ENCODE measurements at places on chromosomes 13 and 19. TPM values are rescaled to one million over a fixed set of nuclear protein-coding genes. Genes with fewer than 3 reads are reported as not detected.

The SLC1A6 gene
- total RNA-seq, result not detected

The ZNF426 gene
- 22.1 TPM for total RNA-seq

The ZNF230 gene
- total RNA-seq, result 16.8 TPM

The JAK3 gene
- 143 TPM for total RNA-seq

The SYCN gene
- total RNA-seq, result not detected

The SIGLEC7 gene
- not detected for total RNA-seq

The TNFSF11 gene
- total RNA-seq, result not detected

The C1QTNF9B gene
- not detected for total RNA-seq

- H3K27ac ChIP-seq, result no peak overlapping the region
- no peaks in the 10 kb centered on the region for H3K4me1 ChIP-seq
- no peak for DNase-seq
- H3K36me3 ChIP-seq, result no peaks in the 10 kb centered on the region
- no peak overlapping the region for H3K4me3 ChIP-seq
Observed at GRCh38 chr13:73406454-73406853, 347.6 kb downstream of the KLF5 start.

DNA sequence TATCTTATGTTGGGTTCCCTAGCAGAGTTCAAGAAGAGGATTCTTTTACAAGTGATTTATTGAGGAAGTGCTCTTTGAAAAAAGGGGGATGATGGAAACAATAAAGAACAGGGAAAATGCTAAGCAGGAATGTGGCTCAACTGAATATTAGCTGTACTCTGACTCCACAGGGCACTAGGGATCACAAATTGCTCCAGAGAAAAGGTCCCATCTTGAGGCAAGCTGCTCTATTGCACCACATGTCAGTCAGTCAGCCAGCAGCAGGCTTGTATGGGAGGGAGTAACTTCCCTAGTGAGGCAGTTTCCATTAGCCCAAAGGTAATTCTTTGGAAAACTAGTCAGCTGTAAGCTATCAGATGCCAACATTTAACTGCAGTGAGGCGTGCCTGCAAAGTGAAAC lies 73.3 kb upstream of the FNDC3A start:
- DNase-seq, result no peak
- no peaks in the 10 kb centered on the region for H3K4me1 ChIP-seq
- no peaks in the 10 kb centered on the region for H3K27me3 ChIP-seq
- H3K4me3 ChIP-seq, result no peak overlapping the region
- H3K36me3 ChIP-seq, result no peaks in the 10 kb centered on the region

DNA sequence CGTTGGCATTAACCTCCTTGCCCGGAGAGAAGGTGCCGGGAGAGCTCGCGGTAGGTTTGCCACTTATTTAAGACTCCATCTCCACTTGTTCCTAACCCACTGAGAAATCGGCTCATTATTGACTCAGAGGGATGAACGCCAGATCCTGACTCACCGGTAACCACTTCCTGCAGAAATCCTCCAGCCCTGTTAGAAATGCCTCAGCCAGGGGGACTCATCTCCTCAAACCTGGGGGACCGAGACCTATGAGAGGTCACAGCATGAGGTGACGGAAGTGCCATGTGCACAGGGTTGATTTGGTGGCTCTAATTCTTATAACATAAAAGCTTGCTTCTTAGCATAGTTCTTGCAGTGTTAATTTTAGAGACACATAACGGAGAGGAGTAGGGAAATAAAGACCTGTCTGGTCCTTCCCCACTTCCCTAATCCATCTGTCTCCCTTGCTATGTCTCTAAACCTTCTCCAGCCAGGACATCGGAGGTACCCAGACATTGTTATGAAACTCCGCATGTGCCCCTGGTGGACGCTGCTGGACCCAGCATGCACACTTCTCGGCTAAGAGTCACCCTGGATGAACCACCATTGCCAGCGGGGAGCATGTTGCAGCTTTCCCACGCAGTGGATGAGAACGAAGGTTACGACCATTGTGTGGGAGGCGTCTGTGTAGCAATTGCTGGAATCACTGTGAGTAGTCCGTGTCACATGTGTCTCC lies 158.9 kb downstream of the EFNB2 start:
- no peaks in the 10 kb centered on the region for H3K27me3 ChIP-seq
- no peak overlapping the region for H3K4me3 ChIP-seq
- no peak for DNase-seq
- H3K36me3 ChIP-seq, result no peaks in the 10 kb centered on the region
- no peak overlapping the region for H3K27ac ChIP-seq

GRCh38 chr19:16207490-16208025 lies 9.8 kb downstream of the AP1M1 start:
- no peak overlapping the region for H3K4me3 ChIP-seq
- H3K36me3 ChIP-seq, result peaks cover 74% of the 10 kb centered on the region
- no peaks in the 10 kb centered on the region for H3K27me3 ChIP-seq
- DNase-seq, result no peak

DNA sequence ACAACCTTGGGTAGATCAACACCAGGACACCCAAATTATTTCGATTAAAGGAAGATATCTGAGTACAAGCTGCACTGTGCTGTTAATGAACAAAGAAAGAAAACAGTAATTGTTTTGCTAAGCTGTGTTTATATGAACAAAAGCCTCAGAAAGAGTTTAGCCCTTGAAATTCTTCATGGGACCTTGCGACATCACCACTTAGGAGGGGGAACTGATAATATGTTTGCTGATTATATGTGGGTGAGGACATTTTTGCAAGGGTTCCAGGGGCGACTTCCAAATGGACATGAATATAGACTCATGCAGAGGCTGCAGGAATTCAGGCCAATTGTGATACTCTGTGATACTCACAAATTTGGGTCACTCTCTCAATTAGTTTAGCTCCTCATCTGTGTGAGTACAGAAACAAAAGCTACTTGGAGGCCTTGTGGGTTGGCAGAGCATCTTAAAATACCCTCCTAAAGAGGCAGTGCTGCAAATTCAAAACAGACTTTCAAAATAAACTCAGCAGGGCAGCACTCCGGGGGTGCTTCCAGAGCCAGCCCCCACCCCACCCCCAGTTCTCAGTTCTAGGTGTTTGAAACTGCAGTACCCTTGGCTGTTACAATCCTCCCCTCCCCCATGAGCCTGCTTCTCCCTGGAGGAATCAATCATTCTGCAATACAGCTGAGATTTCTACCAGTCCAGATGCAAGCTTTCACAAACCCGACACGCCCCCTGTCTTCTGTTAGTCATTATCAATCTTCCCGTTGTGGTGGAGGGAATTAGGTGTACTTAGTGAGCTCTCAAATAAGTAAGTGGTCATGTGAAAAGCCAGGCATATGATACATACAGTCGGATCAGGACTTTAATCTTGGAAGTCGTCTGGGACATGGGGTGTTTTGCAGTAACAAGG lies 97.0 kb upstream of the MBNL2 start:
- H3K36me3 ChIP-seq, result no peaks in the 10 kb centered on the region
- no peaks in the 10 kb centered on the region for H3K4me1 ChIP-seq
- no peak overlapping the region for H3K4me3 ChIP-seq
- H3K27ac ChIP-seq, result no peak overlapping the region
- DNase-seq, result no peak

DNA sequence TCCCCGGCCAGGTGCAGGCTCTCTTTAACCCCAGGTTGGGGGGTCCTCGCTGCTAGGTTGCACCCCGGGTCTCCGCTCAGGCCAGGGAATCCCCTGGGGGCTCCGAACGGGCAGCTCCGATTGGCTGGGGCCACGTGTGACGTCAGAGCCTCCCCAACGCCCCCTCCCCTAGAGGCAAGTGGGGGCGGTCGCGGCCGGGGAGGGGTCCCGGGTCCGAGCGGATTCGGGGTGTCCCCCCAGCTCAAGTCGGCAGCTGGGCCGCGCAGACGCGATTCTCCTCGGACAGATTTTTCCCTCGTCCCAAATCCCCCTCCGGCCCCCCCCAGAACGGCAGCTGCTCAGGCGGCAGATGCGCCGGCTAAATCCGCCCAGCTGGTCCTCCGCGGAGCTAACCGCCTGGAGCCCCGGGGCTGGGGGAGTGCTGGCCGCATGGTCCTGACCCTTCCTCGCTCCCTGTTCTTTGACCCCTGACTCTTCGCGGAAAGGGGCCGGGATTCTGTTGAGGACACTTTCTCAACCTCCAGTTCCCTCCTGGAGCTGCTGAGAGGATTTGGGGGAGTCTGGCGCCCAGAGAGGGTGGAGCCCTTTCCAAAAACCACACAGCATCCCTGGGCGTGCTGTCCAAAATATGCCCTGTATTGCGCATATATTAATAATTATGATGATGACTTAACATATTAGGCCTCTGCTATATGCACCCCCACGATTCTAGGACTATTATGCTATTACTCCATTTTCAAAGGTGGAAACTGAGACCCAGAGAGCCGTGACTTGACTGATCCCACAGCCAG lies 25.4 kb upstream of the SEMA6B start:
- H3K27ac ChIP-seq, result no peak overlapping the region
- H3K4me1 ChIP-seq, result peaks cover 15% of the 10 kb centered on the region
- H3K4me3 ChIP-seq, result no peak overlapping the region
- no peak for DNase-seq

- no peak overlapping the region for H3K27ac ChIP-seq
- H3K4me3 ChIP-seq, result no peak overlapping the region
Observed at GRCh38 chr13:105952233-105952972, 583.1 kb downstream of the EFNB2 start.

GRCh38 chr19:56141417-56141993 lies 418 bp downstream of the ZNF444 start:
- peak; percentile 43 for DNase-seq
- H3K27me3 ChIP-seq, result no peaks in the 10 kb centered on the region
- H3K27ac ChIP-seq, result peak overlapping the region; percentile 84
- H3K36me3 ChIP-seq, result no peaks in the 10 kb centered on the region
- H3K4me1 ChIP-seq, result peaks cover 13% of the 10 kb centered on the region

GRCh38 chr19:7476777-7477494 lies 11.9 kb downstream of the PEX11G start:
- H3K27ac ChIP-seq, result no peak overlapping the region
- peaks cover 5% of the 10 kb centered on the region for H3K4me1 ChIP-seq
- H3K36me3 ChIP-seq, result peaks cover 7% of the 10 kb centered on the region
- H3K27me3 ChIP-seq, result no peaks in the 10 kb centered on the region
- no peak overlapping the region for H3K4me3 ChIP-seq
- DNase-seq, result no peak

DNA sequence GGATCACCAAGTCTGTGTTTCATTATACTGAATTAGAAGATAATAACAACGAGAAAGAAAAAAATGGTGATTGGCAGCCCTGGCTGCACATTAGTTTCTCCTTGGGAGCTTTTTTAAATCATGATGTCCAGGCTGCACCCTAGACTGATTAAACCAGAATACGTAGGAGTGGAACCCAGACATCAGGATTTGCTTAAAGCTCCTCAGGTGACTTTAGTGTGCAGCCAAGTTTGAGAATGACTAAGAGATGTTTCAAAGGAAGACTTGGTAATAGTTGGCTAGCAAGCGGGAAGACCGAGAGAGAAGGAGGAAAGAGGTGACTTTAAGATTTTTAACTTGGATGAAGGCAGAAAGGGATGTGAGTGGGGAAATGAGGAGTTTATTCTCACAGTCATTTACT lies 71.4 kb upstream of the SERP2 start:
- H3K27ac ChIP-seq, result no peak overlapping the region
- H3K27me3 ChIP-seq, result no peaks in the 10 kb centered on the region
- no peak overlapping the region for H3K4me3 ChIP-seq

- H3K36me3 ChIP-seq, result no peaks in the 10 kb centered on the region
- H3K4me3 ChIP-seq, result no peak overlapping the region
- H3K27ac ChIP-seq, result no peak overlapping the region
- H3K4me1 ChIP-seq, result peaks cover 17% of the 10 kb centered on the region
Observed at GRCh38 chr19:2034729-2035589, 16.1 kb downstream of the MKNK2 start.

GRCh38 chr13:21034603-21035191 lies 26.7 kb downstream of the LATS2 start:
- DNase-seq, result no peak
- no peak overlapping the region for H3K4me3 ChIP-seq
- H3K27me3 ChIP-seq, result no peaks in the 10 kb centered on the region
- no peaks in the 10 kb centered on the region for H3K36me3 ChIP-seq

GRCh38 chr13:79447141-79447540 lies 33.8 kb upstream of the NDFIP2 start:
- no peaks in the 10 kb centered on the region for H3K27me3 ChIP-seq
- DNase-seq, result no peak
- H3K4me1 ChIP-seq, result peaks cover 4% of the 10 kb centered on the region
- no peak overlapping the region for H3K4me3 ChIP-seq

GRCh38 chr19:19285686-19286085 lies 12.6 kb upstream of the TM6SF2 start:
- H3K27ac ChIP-seq, result no peak overlapping the region
- no peak for DNase-seq
- no peaks in the 10 kb centered on the region for H3K4me1 ChIP-seq
- H3K36me3 ChIP-seq, result peaks cover 1% of the 10 kb centered on the region
- H3K4me3 ChIP-seq, result no peak overlapping the region

DNA sequence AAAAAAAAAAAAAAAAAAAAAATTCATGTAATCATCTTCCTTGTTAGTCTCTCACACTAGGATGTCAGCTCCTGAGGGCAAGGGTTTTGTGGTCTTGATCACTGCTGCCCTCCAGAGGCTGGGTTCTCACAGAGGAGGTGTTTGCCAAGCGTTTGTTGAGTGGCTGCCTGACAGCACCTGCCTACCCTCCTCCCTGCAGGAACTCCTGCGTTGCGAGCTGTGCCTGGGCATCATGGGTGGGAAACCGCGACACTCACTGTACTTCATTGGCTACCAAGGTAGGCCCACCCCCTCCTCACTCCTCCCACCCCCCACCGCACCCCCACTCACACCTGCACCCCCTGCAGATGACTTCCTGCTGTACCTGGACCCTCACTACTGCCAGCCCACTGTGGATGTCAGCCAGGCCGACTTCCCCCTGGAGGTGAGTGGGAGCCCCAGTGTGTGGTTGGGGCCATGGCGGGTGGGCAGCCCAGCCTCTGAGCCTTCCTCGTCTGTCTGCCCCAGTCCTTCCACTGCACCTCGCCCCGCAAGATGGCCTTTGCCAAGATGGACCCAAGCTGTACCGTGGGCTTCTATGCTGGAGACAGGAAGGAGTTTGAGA lies 8.1 kb downstream of the ATG4D start:
- no peak for DNase-seq
- peaks cover 44% of the 10 kb centered on the region for H3K4me1 ChIP-seq
- no peak overlapping the region for H3K27ac ChIP-seq
- H3K27me3 ChIP-seq, result no peaks in the 10 kb centered on the region

DNA sequence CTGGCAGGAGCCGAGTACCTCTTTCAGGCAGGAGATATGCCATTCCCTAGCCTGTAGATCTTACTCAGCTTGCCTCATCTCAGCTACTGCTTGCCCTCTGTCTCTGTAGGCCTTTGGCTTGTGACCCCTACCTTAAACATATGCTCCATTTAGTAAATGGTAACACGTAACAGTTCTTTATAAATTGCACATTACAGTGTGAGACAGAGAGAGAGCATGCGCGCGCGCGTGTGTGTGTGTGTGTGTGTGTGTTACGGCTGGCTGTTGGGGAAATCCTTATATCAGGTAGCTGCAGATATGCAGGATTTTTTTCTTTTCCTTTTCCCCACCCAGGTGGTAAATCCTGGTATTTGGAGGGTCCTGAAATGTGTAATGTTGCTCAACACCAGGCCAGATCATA lies 4.2 kb downstream of the SPINT2 start:
- no peaks in the 10 kb centered on the region for H3K27me3 ChIP-seq
- peak; percentile 37 for DNase-seq
- no peak overlapping the region for H3K27ac ChIP-seq
- peaks cover 14% of the 10 kb centered on the region for H3K4me1 ChIP-seq
- no peaks in the 10 kb centered on the region for H3K36me3 ChIP-seq
